ENCODE measurements at places on chromosomes 16 and 17. TPM values are rescaled to one million over a fixed set of nuclear protein-coding genes. Genes with fewer than 3 reads are reported as not detected.

The MARVELD3 gene
- 0.75 TPM for polyA plus RNA-seq

The ESRP2 gene
- polyA plus RNA-seq: 0.43 TPM

The PERCC1 gene
- not detected for polyA plus RNA-seq

The KRTAP3-1 gene
- polyA plus RNA-seq: not detected

The ADCY9 gene
- polyA plus RNA-seq: 13.9 TPM

The NECAB2 gene
- not detected for polyA plus RNA-seq

The CCL1 gene
- not detected for polyA plus RNA-seq

The KCNAB3 gene
- polyA plus RNA-seq: 5.9 TPM

The ST6GALNAC1 gene
- polyA plus RNA-seq: 1.5 TPM

The ANKS3 gene
- polyA plus RNA-seq: 11.6 TPM

The TRPV3 gene
- 1.8 TPM for polyA plus RNA-seq

The MAPK7 gene
- polyA plus RNA-seq: 21.4 TPM

The SPN gene
- polyA plus RNA-seq: 1.2 TPM

The ASGR2 gene
- 0.12 TPM for polyA plus RNA-seq

The PIRT gene
- polyA plus RNA-seq: not detected

The CSF3 gene
- polyA plus RNA-seq: not detected

The SLC47A1 gene
- 1.4 TPM for polyA plus RNA-seq

The LGALS9B gene
- not detected for polyA plus RNA-seq

The EMP2 gene
- 66.1 TPM for polyA plus RNA-seq

The ACADVL gene
- 231 TPM for polyA plus RNA-seq

Data from muscle of arm (tissue), 14 donors.